Pulmonary artery endothelial cell (primary cell): ENCODE measurements at places on chromosomes 4 and X. TPM values are rescaled to one million over a fixed set of nuclear protein-coding genes. Genes with fewer than 3 reads are reported as not detected.

The TMPRSS11B gene
- total RNA-seq, result not detected in 2 replicates

The SYTL5 gene
- not detected in 2 replicates for total RNA-seq

The POF1B gene
- 0.40 and 0.92 TPM in 2 replicates for total RNA-seq

The SLC34A2 gene
- total RNA-seq, result not detected in 2 replicates

The DOCK11 gene
- total RNA-seq, result 1.1 and 2.0 TPM in 2 replicates

The CD38 gene
- total RNA-seq, result 0.04 and 0.07 TPM in 2 replicates

The NHSL2 gene
- 21.2 and 22.0 TPM in 2 replicates for total RNA-seq

DNA sequence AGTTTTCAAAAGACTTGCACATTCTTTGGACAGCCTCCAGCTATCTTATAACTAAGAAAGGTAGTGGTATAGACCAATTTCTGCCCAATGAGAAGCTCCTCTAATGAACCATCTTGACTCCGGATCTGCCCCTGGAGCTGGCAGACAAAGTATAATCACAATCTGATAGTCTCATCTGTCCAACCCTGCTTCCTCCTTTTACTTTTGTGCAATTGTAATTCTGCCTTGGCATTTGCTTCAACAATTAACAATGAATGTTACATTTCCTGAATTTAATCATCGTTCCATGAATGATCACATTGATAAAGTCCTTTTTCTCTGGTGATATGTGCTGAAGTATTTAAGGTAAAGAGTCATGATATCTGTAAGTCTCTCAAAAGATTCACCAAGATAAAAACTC, 27.8 kb downstream of the FRYL start:
- DNase-seq, result peak; percentile 39

- no peak for DNase-seq
Measured at GRCh38 chr4:3341760-3342159, 48.9 kb downstream of the RGS12 start.

DNA sequence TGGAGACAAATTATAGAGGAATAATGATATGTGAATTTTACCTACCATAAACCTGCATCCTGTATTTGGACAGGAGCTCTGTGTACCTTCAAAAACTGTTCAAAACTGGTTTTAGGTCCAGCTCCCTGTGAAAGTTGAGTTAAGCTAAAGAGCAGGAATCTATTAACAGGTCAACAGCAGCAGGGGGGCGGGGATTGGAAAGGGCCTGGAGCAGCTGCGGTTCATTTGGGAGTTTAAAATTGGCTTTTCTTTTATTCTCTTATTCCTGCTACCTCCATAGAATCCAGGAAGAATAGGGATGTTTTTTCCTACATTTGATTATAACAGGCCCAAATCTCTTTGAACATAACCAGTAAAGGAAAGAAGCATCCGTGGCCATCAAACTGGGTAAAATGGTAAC, 23.8 kb downstream of the SHROOM3 start:
- DNase-seq, result no peak

DNA sequence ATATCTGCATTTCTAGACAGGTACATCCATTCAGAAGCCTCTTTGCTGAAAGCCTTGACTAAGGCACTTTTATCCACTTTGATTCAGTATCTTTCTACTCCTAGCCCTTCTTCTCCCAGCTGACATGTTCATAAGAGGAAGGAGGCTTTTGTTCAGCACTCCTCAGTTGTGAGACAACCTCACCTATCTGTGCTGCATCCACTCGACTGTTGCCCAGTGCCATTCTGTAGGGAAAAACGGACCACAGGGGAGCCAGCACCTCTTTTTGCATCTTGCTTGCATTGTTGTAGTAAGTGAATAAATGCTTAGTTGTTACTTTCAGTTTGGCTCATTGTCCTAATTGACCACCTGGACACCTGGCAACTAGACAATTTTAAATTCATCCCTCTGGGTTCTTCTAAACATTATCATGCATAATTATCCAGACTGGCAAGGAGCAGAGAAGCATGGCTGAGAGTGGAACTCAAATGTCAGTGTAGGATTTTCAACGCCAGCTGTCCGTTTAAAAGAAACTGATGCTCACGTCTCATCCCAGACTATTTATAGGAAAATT, 83.8 kb upstream of the BOD1L1 start:
- no peak for DNase-seq

- no peak for DNase-seq
Measured at GRCh38 chr4:77450006-77450405, 155.6 kb upstream of the CXCL13 start.

GRCh38 chr4:5971078-5971450, 47.2 kb downstream of the C4orf50 start:
- no peak for DNase-seq

GRCh38 chr4:55859711-55860110, 6.3 kb downstream of the EXOC1 start:
- DNase-seq, result no peak

DNA sequence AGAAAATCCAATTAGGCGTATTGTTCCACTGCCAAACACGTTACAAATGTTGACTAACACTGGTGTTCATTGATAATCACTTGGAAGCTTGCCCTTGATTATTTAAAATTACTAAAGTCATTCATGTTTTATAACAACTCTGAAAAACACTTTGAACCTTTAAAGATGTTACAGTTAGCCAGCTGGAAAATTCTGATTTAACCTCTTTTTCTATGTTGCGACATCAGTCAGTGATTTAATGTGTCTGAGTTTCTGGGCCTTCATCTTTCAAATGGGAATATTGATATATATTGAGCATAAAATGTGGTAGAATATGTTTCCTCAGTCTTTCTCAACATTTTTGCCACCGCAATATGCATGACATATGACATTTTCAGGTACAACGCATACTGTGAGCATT, 274.1 kb upstream of the TENM3 start:
- no peak for DNase-seq

DNA sequence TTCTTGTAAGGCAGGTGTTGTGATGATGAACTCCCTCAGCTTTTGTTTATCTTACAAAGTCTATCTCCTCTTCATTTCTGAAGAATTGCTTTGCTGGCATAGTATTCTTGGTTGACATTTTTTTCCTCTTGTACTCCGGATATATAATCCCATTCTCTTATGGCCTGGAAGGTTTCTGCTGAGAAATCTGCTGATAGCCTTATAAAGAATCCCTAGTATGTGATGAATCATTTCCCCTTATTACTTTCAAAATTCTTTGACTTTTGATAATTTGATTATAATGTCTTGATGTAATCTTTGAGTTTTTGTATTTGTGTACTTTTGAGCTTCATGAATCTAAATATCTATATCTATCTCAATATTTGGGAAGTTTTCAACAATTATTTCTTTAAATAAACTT, 655.3 kb upstream of the MAGEB2 start:
- DNase-seq, result no peak

DNA sequence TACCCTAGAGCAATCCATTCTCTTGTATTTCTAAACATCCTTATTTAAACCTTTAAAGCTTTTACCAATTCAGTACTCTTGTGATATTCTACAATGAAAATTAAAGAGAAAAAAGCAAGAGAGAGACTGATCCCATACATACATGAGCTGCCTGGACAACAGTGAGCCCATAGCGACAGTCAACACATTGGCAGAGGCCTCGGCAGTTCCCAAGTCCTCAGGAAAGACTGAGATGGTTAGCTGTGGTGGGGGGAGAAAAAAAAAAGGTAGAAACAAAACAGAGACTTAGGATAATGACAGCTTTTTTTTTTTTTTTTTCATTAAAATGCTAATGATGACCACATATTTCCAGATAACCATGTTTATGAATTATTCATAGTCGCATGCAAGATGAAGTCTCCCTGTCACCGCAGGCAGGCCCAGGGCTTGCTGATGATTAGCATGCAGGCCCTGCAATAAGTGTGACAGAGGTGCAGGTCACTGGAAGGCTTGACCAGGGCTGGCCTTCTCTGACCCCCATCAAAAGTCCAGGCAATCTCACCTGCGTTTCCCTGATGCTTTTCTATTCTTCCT, 148.8 kb downstream of the APBB2 start:
- DNase-seq, result no peak

DNA sequence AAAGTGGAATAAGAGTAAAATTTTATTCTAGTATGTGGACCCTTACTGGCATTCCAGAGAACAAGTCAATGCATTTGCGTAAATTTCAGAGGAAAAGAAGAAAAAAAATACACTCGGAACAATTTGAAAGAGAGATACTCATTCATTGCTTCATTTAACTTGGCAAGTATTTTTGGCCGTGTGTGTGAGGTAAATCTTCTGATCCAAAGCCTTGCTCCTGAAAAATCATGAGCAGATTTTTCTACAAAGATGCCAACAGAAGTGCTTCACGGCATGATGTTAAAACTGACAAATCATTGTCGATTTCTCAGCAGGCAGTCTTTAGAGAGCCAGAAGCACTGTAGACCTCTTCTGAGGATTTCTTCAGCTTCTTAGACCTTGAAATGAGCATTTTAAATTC, 194.0 kb downstream of the COX18 start:
- DNase-seq, result no peak

- DNase-seq, result no peak
Measured at GRCh38 chrX:63529961-63530360, 178.8 kb upstream of the SPIN4 start.

- no peak for DNase-seq
Measured at GRCh38 chr4:180635281-180635680, 1607.9 kb upstream of the TENM3 start.

DNA sequence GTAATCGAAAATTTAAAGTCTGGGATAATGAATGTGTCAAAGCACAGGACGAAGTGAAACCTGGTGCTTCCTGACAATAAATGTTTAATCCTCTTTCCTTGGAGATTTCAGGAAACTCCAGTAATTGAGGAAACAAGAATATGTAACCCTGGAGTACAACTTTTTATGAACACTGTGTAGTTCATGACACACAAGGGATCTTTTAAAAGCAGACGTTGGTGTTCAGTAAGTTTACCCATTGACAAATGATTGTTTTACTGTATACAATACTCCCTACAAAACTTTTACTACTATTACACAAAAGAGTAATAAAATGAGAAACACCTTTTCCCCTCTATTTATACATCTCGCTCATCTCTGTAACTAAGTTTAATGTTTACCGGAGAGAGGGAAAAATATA, 312.4 kb downstream of the PPARGC1A start:
- no peak for DNase-seq

DNA sequence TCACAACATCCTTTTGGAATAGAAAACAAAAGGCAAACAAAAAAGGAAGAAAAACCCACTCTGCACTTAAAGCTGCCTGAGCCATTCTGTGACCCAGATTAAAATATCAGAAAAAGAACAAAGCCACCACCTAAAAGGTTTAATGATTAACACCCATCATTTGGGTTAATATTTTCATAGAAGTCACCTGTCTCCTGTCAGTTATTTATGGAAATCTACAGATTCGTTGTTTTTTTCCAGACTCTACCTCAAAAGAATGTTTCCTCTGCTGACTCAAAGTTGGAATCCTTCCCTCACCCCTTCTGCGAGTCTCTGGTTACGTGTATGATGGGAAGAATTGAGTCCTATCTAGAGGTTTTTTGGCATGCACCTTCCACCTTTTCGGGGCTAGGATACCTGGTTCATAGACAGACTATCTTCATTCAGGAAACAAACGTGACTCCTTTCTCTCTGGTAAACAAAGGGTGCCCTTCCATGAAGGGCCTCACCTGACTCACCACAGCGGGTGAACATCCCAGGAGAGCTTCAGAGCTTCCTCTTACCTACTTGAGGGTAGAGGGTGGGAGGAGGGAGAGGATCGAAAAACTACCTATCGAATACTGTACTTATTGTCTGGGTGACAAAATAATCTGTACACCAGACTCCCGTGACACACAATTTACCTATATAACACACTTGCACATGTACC, 19.6 kb upstream of the CA5B start:
- no peak for DNase-seq

DNA sequence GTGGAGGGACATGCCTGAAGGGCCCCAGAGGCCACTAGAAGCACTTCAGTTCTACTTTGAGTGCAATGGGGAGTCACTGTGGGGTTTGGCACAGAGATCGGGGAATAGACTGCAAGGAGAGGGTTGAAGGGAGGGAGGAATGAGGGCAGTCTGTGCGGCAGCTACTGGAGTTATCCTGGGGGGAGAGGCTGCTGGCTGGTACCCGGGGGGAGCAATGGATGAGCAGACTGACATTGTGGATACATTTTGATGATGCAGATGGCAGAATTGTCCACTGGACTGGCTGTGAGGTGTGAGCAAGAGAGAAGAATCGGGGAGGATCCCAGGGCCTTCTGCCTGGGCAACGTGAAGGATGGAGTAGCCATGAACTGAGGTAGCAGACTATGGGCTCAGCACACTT, 2.8 kb upstream of the MAMLD1 start:
- no peak for DNase-seq

DNA sequence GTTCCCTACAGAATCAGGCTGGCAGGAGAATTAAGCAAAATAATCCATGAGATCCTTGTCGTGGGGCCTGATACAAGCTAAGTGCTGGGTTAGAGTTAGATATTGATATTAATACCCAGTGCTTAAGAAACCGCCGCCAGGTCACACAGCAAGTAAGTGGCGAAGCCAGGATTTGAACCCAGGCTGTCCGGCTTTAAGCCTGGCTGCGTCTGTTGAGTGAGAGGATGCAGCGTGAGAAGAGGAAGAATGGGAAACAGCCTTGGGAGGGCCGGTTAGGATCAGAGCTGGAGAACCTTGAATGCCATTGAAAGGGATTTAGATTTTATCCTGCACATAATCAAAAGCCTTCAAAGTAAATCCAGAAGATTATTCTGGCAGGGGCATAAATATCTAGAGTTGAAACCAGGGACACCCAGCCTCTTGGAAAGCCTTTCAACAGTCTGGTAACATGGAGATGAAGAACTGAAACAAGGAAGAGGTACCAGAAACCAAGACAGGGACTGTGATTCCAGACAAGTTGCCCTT, 64.8 kb upstream of the HELT start:
- DNase-seq, result no peak

DNA sequence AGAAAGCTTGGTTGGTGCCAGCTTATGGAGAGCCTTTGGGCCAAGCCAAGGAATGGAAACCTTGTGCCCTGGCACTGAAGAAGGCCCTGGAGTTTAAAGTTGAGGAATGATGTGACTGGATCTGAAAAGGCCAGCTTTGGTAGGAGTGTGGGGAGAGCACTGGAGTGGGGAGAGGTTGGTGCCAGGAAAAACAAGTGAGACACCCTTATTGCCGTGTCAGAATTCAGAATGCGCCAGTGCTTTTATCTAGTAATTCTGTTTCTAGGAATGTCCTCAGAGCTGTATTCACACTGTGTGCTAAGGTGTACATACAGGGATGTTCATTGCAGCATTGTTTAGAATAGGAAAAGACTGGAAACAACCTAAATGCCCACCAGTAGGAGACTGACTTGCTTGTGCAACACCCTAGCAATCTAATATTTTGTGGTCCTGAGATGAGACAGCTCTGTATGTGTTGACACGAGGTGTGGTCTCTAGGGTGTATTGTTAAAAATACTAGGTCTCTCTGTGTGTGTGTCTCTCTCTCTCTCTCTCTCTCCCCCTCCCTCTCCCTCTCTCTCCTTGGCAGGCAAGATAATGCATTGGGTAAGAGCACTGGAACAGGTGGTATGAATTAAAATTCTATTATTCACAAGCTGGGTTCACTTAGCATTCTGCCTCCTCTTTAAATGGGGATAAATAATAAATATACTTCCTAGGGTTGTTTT, 107.8 kb downstream of the GATB start:
- no peak for DNase-seq

GRCh38 chr4:165627128-165627527, 245.9 kb upstream of the TLL1 start:
- no peak for DNase-seq

GRCh38 chrX:47649781-47650163, 591 bp downstream of the ELK1 start:
- DNase-seq, result no peak

GRCh38 chr4:99219072-99219471, at the start of gene ADH6:
Gene ADH6, minus strand, starts transcription at chr4:99219246. Its CDS starts 94 bp downstream, at chr4:99219152.
- DNase-seq, result no peak
